Stimulated activated CD4-positive, alpha-beta T cell treated with anti-CD3 and anti-CD28 coated beads, TNF-alpha, amount 100 ng/mL, for 4 hours (primary cell): ENCODE measurements at places on chromosomes 11 and 22.

DNA sequence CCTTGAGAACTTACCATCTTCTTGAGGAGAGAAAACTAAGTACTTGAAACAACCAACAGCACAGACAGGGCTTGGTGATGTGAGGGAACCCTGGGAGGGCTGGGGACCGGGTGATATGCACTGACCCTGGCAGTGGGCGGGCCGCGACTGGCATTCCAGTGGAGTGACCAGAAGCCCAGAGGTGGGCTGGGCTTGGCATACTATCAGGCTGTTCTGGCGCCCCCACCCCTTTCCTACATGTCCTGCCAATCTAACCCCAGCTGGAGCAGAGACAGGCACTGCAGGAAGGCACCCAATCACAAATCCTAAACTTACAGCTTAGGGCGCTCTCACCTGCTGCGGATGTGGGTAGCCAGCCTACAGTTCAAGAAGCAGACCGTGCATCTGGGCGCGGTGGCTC lies 54.0 kb upstream of the GCAT start:
- no peak for DNase-seq

- DNase-seq = no peak
Observed at GRCh38 chr22:20395907-20396287, 1.9 kb downstream of the ZNF74 start.

- no peak for DNase-seq
Observed at GRCh38 chr22:45334068-45334467, 24.3 kb downstream of the FAM118A start.

DNA sequence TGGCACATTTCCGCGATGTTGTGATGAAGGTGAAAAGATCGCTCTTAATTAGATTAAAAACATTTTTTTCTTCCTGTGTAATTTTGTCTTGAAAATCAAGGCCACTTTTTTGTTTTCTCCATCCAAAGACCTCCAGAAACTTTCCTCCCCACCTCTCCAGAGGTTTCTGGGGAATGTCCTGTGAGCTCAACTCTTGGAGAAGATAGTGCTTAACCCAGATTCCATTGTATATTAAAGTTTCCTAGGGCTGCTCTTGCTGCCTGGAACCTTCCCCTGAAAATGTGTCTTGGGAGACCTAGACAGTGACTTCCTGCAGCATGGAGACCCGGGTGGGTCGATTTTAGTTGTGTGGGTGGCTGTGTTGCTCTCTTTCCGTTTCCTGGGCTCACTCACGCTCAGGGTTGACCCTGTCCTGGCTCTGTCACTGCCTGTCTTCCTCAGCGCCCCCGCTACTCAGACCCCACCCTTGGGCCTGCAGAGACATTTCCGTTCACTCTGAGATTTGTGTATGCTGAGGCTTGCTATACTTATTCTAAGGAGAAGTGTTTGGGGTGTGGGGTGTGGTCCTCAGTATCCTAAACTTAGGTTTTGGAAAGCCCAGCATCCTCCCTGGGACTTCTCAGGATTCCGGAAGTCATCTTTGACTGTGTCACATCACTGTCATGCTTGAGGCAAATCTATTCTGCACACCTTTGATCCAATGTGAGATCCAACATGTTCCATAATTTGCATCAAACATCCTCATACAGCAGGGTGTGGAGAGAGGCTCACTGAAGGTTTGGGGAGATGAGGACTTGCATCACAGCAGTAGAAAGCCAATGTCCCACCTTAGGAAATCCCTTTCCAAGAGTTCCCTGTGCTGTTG lies 47.2 kb downstream of the KCNQ1OT1 start:
- DNase-seq = no peak

DNA sequence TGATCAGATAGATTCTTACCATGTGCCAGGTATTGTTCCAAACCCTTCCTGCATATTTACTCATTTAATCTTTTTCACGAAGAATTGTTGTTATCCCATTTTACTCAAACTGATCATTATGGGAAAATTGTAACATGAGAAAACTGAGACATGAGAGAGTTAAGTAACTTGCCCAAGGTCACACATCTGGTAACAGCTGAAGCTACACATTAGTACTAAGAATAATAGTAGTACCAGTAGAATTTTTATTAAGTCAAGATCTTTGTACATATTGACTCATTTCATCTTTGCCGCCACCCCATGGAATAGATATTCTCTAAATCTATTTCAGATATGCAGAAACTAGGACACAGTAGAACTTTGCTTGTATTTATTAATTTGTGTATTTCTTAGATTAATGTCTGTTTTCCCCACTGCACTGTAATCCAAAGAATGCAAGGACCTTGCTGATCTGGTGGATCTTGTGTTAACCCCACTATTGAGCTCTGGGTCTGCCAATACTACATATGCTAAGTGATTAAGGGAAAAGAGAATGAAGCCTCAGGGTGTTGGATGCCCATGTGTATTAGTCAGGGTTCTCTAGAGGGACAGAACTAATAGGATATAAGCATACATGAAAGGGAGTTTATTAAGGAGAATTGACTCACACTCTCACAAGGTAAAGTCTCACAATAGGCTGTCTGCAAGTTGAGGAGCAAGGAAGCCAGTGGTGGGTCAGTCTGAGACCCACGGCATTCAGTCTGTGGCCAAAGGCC lies 72.8 kb downstream of the PARVA start:
- DNase-seq = no peak

GRCh38 chr11:61814247-61814957 lies 2.4 kb downstream of the FADS1 start:
- no peak for DNase-seq

DNA sequence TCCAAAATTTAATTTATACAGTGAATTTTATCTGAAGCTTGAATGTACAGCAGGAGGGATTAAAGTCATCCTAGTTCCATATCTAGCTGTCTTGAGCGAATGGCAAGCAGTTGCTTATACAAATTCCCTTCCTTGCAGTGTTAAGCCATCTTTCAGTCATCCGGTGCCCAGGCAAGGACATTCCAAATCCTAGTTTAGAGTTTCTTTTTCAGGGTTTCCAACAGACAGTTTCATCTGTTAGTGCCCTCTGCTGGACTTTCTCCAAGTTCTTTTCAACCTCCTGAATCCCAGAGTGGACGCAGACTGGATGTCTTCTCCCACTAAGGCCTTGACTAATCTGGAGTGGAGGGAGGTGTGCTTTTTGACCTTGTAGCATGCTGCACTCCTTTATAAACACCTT lies 45.4 kb downstream of the GRAMD1B start:
- no peak for DNase-seq

DNA sequence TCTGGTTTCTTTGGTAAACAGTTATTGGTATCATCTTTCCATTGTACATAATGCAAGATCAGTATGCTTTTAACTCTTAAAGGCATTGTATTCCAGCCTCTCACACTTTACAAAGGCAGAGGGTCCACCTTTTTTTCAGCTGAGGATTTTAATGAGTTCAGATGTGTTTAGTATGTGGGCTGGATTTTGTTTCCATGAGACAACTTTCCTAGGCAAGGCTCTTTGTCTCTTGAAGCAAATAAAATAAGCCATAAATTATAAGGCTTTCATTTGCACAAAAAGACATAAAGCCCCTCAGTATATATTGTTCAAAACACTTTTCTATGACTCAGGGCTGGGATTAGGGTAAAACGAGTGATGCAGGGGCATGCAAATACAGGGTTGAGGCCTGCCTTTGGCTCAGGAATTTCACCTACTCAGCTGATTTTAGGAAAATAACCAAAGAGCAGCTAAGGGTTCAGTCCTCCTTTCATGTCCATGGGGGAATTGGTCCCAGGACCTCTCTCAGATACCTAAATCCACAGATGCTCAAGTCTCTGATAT lies 7.6 kb downstream of the MMP20 start:
- DNase-seq = no peak

- no peak for DNase-seq
Observed at GRCh38 chr11:93155738-93156137, 42.1 kb downstream of the SLC36A4 start.

DNA sequence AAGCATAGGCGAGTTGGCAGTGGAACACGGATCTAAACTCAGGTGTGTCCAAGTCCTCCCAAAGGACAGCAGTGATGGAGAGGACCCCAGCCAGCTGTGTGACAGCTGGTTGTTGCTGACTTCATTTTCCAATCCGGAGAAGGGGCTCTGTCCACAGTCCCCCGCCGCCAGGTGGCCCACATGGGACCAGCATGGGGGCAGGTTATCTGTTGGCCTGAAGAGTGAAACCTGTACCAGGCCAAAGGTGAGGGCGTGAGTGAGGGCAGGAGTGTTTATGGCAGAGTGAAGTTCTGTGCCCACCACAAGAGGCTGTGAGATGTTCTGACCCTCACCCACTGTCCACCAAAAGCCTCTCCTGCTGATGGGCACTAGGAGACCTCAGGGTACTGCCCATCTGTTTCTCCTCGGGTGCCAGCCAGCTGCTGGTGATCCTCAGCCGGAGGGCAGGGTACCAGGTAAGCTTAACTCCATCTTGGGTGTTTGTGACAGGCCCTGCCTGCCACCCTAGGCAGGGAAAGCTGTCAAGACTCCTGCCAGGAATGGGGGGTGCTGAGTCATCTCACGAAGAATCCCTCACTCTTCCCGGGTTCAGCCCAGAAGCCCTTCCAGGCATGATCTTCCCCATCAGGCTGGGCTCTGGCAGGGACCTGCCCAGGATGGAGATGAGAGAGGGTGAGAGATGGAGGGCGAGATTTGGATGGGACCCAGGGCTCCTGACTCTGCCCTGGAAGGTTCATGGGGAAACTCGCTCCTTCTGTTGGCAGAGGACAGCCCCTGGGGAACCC lies 15.5 kb upstream of the TAB1 start:
- no peak for DNase-seq

DNA sequence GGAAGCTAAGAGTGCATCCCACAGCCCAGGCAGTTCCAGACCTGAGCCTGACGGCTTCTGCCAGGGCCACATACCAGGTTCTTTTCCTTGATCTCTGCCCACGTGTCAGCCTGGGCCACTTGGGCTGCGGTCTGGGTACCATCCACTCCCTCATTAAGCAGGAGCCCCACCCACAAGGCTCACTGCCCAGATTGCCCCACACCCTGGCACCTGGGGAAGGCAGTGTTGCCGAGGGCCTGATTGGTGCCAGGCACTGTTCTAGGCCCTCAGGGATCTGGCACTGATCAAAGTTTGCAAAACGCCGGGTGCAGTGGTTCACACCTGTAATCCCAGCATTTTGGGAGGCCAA lies 15.4 kb downstream of the GGA1 start:
- DNase-seq = no peak

- DNase-seq = no peak
Observed at GRCh38 chr11:1733716-1734640, 16.4 kb downstream of the IFITM10 start.

- no peak for DNase-seq
Observed at GRCh38 chr11:57276169-57276970, 39.3 kb upstream of the APLNR start.
